Muscle of leg (tissue), 16 donors: ENCODE measurements at places on chromosomes 11 and 22.

- peak; percentile 25 for DNase-seq
These were observed 3.5 kb downstream of the PHF21B start for GRCh38 chr22:45006111-45006963.

DNA sequence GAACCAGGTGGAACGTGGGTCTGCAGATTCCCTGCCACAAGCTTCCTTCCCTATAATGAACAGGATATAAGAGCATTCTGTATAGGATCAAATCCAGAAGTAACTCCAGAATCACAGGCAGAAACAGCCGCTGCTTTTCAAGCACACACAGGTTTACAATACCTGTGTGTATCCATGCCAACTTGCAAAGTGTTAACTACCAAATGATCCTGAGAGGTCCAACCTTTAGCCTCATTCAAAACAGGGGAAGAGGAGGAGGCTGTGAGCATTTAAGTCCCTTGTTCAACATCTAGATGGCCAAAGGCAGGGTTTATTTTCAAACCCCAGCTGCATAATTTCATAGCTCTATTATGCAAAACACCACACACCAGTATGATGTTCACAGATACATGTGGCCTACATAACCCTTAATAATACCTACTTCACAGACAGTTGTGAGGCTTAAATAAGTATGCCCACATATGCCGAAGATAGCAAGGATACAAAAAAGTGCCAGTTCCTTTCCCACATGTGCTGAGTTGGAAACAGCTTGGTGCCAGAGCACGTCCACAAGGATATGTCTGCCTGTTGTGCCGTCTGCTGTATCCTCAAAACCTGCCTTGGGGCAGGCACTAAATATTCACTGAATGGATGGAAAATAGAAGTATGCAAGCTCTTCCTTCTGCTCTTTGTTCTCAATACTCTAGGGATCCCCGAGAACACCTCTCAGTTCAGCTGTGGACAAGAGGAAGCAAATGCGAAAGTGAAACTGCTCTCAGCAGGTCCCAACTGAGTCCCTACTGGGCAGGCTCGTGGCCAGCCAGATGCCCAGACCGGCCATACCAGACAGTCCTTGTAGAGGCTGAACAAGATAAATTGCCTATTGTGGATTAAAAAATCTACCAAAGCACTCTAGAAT is 66.8 kb downstream of the LARGE1 start:
- peak; percentile 77 for DNase-seq

DNA sequence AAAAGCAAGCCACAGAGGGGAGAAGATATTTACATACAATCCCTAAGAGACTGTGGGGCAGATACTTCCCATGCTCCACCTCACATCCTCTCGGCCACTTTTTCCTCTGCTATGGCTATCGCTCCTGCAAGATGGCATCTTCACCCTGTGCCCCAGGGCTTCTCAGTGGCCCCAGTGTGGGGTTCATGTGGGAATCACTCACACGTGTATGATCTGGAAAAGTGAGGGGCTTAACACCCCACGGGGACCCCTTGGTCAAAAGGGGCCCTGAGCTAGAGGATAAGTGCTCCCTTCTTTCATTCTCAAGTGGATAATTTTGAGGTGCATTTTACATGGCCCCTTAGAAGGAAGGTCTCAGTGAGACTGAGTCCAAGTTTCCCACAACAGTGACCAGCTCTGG is 28.7 kb downstream of the C11orf58 start:
- DNase-seq: no peak

DNA sequence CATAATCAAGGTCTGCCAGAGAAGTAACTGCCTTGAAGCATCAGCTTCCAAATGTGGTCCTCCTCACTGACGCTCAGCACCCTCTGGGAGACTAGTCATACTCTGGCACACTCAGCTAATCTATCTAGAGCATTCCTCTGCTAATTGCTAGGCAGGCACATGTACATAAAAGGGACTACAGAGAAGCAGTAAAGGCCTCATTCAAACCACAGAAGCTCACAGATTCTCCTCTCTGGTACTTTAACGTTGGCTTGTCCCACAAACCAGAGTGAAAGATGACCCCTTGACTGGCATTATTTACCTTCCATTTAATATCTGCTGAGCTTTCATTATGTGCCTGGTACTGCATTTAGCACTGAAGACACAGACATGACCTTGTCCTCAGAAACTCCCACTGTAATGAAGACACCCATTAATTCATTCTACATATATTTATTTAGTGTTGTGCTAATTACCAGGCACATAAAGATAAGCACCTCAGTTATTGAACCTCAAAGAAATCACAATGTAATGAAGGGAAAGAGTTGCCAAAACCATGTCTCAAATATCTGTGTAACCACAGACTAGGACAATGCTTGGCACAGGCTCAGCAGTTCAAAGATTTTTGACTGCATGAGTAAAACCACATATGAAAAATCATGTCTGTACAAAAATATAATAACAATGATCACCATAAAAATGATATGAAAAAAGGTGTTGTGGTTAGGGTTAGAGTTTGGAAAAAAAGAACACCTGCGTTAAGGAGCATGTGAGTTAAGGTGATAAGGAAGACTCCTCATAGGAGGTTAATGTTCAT is 550.4 kb downstream of the DLG2 start:
- peak; percentile 2 for DNase-seq

DNA sequence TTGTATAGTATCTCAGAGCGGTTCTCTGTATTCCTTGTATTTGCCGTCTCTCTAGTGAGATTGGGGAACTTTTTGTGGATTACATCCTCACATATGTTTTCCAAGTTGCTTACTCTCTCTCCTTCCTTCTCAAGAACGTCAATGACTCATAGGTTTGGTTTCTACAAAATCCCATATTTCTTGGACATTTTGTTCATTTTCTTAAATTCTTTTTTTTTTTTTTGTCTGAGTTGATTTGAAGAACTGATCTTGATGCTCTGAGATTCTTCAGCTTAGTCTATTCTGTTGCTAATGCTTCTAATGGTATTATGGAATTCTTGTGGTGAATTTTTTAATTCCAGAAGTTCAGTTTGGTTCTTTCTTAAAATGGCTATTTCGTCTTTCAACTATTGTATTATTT is 28.4 kb upstream of the SLN start:
- DNase-seq: no peak

GRCh38 chr11:101096036-101096704 is 33.4 kb downstream of the PGR start:
- peak; percentile 7 for DNase-seq

- DNase-seq: no peak
These were observed 55.1 kb upstream of the SCUBE2 start for GRCh38 chr11:9146477-9146876.

DNA sequence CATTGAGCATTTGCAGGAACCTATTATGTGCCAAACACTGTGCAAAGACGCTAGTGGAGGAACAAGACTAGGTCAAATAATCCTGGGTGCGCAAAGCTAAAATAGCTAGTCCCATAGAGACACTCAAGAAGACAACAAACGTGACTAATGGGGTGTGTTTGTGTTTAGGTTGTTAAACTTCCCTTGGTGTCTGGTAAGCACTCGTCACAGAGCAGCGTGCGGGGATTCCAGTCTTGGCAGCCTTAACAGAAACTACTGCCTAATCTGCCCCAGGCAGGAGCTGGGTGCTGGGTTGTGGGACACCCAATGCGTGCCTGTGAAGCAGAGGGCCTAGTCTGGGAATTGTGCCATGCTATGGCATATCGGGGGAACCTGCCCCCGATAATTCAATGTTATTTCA is 10.8 kb upstream of the CALCB start:
- DNase-seq: no peak

GRCh38 chr11:101127699-101128570 is 1.7 kb downstream of the PGR start:
- DNase-seq: peak; percentile 10
